ENCODE measurements at places on chromosomes 12 and 14. TPM values are rescaled to one million over a fixed set of nuclear protein-coding genes. Genes with fewer than 3 reads are reported as not detected.

DNA sequence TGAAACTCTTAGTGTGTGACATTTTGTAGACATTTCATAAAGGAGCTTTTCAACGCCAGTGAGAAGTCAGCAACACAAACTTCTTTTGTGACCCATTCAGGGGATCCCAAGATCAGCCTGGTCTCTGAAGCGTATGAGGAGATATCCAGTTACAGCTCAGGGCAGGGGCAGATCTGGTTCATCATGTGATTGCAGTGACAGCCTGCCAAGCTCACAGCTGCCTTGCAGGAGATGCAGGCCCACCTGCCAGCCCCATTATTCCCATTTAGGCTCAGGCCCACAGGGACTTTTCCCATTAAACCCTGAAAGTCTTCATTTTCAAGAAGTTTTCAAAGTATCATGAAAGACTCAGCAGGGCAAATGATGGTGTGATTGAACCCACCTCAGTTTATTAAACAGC lies 38.3 kb downstream of the SRGAP1 start:
- H3K27ac ChIP-seq: no peak overlapping the region
- DNase-seq: no peak
- no peak overlapping the region for H3K4me3 ChIP-seq
- peaks cover 35% of the 10 kb centered on the region for H3K4me1 ChIP-seq
- H3K27me3 ChIP-seq: no peaks in the 10 kb centered on the region

KRT73 gene
- not detected for total RNA-seq

PMEL gene
- total RNA-seq: not detected

DNA sequence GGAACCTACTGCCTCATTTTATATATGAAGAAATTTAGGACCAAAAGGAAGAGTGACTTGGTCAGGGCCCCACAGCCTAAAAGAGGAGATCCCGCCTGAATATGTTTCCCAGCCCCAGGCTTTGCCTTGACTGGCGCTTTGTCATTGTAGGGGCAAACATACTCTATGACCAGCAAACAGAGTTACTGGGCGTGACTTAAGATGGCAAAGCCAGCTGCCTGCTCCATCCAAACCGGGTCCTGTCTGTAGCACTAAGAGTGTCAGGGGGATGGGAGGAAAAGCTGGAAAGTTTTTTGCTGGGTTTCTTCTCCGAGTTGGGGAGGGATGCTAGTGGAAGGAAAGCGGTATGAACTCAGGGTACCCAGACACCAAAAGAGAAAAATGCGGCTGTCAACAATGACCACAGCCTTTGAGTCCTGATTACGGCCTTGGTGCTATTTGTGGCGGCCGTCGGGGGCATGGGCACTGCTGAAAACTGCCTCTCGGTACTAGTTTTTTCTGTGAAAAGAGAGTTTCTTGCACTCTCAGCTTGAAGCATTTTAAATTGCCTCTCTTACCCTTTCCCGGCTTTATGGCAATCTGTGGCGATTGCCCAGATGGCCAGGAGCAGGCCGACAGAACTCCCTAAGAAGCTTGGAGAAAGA lies 82.7 kb downstream of the PRIMA1 start:
- no peak overlapping the region for H3K4me3 ChIP-seq
- no peak for DNase-seq
- H3K4me1 ChIP-seq: no peaks in the 10 kb centered on the region
- no peak overlapping the region for H3K27ac ChIP-seq
- H3K27me3 ChIP-seq: no peaks in the 10 kb centered on the region

SERPINA9 gene
- total RNA-seq: not detected

RBP5 gene
- total RNA-seq: not detected

GRCh38 chr12:96194576-96194889 lies 358 bp downstream of the ELK3 start:
- DNase-seq: no peak
- H3K4me1 ChIP-seq: peaks cover 44% of the 10 kb centered on the region
- peak overlapping the region; percentile 97 for H3K27ac ChIP-seq
- H3K4me3 ChIP-seq: peak overlapping the region; percentile 95

Measured in HFFc6 (cell line).